ENCODE measurements at places on chromosomes 16 and 17.

DNA sequence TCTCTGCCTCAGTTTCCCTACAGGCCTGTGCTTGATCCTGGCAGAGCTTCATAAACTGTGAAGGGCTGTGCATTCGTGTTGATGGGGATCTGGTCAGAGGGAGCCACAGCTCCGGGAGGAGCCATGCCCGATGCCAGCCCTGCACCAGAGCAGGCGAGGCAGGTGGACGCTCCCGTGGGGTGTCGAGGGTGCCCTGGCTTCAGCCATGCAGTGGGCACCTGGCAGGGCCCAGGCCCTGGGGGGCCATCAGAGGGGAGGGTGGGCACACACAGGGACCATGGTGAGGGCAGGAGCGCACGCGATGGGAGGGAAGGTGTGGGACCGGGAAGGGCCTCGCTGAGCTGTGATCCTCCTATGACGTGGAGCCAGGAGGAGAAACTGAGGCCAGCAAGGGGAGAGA lies 22.0 kb downstream of the ZFPM1 start:
- DNase-seq = no peak

DNA sequence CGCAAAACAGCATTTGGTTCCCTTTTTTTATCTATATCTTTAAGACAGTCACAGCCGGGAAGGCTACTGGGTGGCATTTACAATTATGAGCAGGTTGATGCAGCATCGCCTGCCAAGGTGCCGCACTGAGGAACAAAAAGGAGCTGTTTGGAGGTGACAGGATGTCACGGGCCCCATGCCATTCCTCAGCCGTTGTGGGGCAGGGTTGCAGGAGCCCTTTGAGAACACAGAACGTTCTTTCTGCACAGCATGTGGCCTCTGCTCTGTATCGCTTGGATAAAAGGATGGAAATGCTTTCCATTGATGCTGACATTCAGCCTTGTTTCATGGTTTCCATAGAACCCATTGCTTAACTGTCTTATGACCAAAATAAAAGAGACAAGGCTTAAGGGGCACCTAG lies 141.9 kb upstream of the CDH5 start:
- DNase-seq = no peak

DNA sequence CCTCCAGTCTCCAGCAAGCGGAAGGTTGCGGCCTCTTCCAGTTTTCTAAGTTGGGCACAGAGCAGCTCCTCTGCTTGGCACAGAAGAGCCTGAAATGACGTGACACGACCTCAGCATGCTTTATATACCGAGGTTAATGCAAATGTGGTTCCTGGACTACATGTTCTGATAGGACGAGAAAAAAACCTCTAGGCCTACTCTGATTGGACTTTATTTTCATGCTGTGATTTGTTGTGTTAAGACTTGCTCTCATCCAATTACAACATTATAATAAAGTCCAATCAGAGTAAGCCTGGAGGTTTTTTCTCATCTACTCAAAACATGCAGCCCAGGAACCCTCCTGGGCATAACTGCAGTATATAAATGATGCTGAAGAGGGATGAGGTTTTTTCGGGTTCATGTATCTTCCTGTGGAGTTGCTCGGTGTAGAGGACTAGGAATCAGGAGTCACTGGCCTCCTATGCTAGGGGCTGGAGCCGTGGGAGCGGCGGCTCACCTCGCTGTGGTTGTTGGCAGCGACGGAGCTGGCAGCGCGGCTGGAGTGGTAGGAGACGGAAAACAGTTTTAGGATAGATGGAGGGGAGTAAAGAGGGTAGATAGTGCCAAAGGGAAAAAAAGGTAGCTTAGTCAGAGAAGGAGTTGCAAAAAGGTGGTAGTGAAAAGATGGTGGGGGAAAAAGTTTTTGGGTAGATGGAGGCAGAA lies 878.0 kb downstream of the KCNJ18 start:
- DNase-seq = no peak

DNA sequence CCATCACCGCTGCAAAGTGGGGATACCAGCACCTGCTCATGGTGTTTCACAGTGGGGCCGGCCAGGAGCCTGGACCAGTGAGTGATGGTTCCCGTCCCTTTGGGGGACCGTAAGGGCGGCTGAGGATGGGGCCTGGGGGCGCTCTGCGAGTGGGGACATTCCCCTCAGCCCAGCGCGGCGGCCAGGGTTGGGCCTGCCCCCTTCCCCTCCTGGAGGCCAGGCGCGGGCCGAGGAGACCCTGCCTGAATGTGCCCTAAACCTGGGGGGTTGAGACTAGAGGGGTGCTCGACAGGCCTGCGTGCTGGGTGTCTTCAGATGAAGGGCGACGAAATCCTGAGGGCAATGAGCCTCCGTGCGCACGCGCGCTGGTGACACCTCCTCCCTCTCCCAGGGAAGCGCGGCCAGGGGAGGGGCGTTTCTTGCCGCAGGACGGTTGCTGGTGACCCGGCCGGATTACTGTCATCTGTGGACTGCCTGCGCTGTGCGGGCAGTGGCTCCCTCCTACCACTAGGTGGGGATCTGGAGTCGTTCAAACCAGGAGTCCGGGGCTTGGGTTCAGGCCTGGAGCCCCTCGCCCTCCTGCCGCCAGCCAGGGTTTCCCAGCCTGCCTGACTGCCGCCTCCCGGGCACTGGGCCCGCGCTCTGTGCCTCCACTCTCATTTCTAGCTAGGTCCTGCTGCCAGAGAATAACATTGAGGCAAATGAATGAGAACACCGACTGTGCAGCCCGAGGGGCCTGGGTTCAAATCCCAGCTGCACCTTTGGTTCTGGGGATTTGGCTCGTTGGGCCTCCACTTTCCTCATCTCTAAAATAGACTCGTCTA lies 17.1 kb downstream of the TBX2 start:
- DNase-seq = peak; percentile 17

- DNase-seq = no peak
Observed at GRCh38 chr17:71935341-71935740, 185.5 kb upstream of the SOX9 start.
